CD8-positive, alpha-beta memory T cell (primary cell): ENCODE measurements at places on chromosomes 1 and 21.

DNA sequence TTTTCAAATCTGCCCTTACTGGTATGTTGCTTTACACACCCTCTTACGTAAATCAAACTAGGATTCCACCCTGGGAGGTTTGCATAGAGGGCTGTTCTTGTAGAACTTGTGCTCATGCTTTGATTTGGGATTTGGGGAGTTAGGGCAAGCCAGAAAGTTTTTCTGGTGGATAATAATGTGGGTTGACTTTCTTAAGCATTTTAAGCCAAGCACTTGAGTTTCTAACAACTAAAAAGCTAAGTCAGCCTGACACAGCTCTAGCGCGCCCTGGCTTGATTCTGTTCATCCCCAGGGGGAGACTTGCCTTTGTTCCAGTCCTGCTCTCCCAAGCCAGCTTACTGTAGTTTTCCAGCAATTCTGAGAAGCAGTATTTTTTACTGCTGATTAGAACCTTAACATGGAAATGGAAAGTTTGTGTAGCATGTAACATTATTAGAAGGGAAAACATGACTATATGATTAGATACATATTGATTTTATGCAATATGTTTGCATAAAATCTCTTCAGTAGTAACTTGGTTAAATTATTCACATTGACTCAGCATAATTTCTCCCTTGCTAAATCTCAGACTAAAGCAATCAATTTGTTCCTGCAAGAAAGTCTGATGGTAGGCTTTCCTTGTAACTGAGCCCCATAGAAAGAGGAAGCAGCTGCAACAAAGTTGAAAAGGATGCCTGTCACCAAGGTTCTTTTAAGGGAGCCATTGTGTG, 11.0 kb upstream of the PGD start:
- no peaks in the 10 kb centered on the region for H3K36me3 ChIP-seq
- no peak for DNase-seq
- H3K4me3 ChIP-seq = no peak overlapping the region
- H3K4me1 ChIP-seq = peaks cover 10% of the 10 kb centered on the region
- no peaks in the 10 kb centered on the region for H3K27me3 ChIP-seq
- peak overlapping the region; percentile 3 for H3K27ac ChIP-seq

DNA sequence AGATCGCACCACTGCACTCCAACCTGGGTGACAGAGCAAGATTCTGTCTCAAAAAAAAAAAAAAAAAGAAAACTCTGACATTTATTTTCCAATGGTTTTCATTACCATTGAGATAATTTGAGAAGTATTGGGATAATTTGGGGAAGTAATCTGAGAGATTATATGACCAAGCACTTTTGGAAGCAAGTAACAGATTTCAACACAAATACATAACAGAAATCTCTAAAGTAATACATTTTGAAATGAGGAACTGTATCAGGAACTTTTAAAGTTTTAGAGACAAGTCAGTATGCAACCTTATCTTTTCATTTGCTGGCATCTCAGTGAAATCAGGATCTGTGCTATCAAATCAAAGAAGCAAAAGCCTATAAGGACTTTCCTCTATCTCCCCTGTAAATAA, 25.4 kb upstream of the SLC16A1 start:
- no peak for DNase-seq
- no peaks in the 10 kb centered on the region for H3K4me1 ChIP-seq
- H3K27me3 ChIP-seq = no peaks in the 10 kb centered on the region
- H3K4me3 ChIP-seq = no peak overlapping the region

DNA sequence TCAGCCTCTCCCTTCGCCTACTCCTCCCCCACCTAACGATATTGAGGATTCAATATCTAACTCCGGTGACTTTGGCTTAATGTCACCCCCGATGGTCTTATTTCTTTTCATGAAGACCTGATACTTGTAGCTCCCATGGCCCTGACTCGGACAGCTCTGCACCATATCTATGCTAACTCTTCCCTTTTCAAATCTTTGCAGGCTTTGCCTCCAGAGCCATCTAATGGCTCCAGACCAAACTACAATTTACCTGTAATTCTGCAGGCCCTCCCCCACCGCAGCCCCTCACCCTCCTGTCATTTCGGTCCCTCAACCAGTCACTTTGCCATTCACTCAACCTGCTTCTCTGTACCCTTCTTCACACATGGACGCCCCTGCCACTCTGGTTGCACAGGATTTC, 7.9 kb upstream of the GSTM5 start:
- H3K27ac ChIP-seq = no peak overlapping the region
- H3K27me3 ChIP-seq = no peaks in the 10 kb centered on the region
- no peak overlapping the region for H3K4me3 ChIP-seq
- DNase-seq = no peak
- no peaks in the 10 kb centered on the region for H3K4me1 ChIP-seq

DNA sequence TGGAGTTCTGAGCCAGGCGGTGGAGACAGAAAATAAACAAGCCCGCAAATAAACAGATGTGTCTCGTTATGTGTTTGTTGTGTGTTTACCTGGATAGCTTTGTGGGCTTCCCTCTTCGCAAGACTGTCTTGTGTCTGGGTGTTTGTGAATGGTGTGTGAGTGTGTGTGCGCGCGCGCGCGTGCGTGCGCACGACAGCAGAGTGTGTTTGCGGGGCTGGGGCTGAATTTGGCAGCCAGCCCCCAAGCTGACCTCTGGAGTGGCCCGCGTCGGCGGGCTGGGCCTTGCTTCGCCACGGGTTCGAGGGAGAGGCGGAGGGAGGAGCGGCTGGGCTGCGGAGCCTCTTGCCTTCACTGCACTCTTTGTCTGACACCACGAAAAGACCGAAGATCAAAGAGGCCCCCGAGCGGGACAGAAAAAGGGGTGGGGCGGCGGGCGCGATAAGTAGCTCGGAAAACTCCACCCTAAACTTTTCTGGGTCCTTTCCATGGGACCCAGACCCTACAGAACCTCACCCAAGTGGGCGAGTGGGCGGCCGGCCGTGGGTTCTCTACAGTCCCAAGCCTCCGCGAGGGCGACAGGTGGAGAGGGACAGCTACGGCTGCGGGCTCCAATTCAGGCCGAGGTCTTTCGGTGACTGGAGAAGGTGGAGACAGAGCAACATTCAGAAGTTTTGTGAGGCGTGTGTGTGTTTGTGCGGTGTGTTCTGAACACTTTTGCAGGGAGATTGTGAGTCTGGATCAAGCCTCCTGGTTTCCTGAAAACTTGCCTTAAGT, 14.5 kb downstream of the PAX7 start:
- H3K4me3 ChIP-seq = no peak overlapping the region
- no peaks in the 10 kb centered on the region for H3K36me3 ChIP-seq
- no peak overlapping the region for H3K27ac ChIP-seq
- peaks cover 59% of the 10 kb centered on the region for H3K27me3 ChIP-seq
- peaks cover 23% of the 10 kb centered on the region for H3K4me1 ChIP-seq
- peak; percentile 27 for DNase-seq

DNA sequence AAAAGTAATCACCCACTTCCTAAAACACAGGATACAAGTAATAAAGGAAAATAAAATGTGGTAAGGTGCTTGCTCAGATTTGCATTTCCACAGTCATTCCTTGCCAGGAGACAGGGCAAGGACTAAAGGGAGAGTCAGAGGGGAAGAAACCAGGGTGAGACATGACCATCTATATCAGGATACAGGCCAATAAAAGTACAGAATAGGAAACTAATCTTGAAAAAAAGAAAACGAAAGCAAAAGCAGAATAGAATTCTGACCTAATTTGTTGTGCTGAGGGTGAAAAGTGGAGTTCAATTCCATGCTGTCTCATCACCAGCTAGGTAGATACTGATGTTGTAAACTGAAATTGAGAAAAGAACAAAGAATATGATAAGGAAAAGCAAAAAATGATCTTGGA, 27.3 kb downstream of the JMJD4 start:
- H3K4me3 ChIP-seq = peak overlapping the region; percentile 1
- H3K27ac ChIP-seq = no peak overlapping the region
- H3K4me1 ChIP-seq = no peaks in the 10 kb centered on the region
- no peak for DNase-seq
- H3K36me3 ChIP-seq = no peaks in the 10 kb centered on the region

GRCh38 chr21:26591543-26591942, 18.5 kb upstream of the CYYR1 start:
- DNase-seq = no peak
- no peak overlapping the region for H3K27ac ChIP-seq
- H3K27me3 ChIP-seq = no peaks in the 10 kb centered on the region
- no peak overlapping the region for H3K4me3 ChIP-seq
- H3K4me1 ChIP-seq = no peaks in the 10 kb centered on the region

DNA sequence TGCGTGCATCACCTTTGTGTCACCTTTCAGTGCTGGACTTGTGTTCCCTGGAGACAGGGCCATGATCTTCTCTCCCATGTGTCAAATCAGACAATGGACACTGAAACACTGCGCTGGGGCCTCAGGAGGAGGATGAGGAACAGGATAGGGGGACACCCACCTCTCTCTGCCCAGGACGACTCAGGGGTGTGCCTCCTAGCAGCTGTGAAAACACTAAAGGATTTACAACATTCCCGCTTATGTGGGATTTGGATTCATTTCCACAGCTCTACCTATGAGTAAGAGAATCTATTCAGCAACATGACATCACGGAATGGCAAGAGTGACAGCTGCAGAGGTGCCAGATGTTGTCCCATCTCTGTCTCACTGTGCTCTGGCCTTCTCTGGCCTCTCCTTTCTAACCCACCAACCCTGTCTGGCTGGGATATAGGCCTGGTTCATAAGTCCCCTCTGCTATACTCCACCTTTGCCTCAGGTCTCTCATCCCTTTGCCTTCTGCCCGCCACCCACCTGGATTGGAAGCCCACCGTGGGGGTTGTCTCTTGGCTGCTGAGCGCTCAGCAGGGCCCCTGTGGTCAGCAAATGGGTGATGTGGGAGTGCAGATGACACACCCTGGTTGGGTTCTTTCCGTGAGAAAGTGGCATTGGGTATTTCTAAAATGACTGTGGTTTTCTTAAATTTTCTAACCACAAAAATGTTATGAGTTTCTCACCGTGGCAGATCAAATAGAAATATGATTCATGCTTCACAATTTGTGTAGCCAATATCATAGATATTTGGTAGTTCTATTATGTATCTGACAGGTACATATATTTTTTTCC, 47.1 kb upstream of the TLR5 start:
- H3K4me1 ChIP-seq = peaks cover 31% of the 10 kb centered on the region
- H3K27ac ChIP-seq = no peak overlapping the region
- no peak overlapping the region for H3K4me3 ChIP-seq
- peak; percentile 30 for DNase-seq
- no peaks in the 10 kb centered on the region for H3K27me3 ChIP-seq
